ENCODE measurements at places on chromosomes 3 and 15. TPM values are rescaled to one million over a fixed set of nuclear protein-coding genes. Genes with fewer than 3 reads are reported as not detected.

- H3K4me3 ChIP-seq: no peak overlapping the region
- no peak for DNase-seq
- no peak overlapping the region for H3K27ac ChIP-seq
- H3K36me3 ChIP-seq: no peaks in the 10 kb centered on the region
- no peaks in the 10 kb centered on the region for H3K4me1 ChIP-seq
Observed at GRCh38 chr3:73115806-73116205, 54.3 kb downstream of the EBLN2 start.

- DNase-seq: no peak
- H3K4me1 ChIP-seq: peaks cover 6% of the 10 kb centered on the region
- H3K4me3 ChIP-seq: no peak overlapping the region
Observed at GRCh38 chr3:72487078-72487765, 361.0 kb downstream of the SHQ1 start.

GRCh38 chr15:55846116-55846707 lies 103.3 kb upstream of the PRTG start:
- no peaks in the 10 kb centered on the region for H3K4me1 ChIP-seq
- H3K27ac ChIP-seq: no peak overlapping the region
- DNase-seq: peak; percentile 25
- no peak overlapping the region for H3K4me3 ChIP-seq

DNA sequence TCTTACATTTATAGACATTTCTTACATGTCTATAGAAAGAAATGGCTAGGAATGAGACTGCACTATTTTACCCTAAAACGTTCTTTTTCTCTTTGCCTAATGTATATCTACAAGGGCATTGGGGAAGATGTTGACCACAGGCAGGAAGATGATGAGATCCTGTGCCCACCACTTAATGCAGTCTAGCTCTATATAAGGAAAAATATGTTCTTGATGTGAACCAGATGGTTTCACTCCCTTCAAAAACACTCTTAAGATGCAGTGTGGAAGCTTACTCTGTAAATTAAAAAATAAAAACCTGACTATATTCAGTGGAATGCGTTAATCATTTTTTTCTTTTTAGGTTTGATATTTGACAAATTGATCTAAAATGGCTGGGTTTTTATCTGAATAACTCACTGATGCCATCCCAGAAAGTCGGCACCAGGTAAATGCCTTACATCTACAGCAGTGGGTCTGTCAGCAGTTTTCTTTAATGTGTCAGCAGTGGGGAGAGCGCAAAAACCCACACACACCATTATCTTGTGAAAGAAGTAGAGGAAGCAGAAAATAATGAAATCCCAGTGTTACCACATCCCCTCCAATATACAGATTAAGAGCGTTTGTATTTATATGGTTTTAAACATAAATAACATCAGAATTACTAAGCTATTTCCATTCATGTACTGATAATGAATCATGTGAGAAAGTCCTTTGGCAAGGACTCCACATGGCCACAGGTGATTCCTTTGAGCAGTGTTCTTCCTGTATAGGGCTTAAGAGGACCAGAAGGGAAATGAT lies 10.1 kb downstream of the AGTR1 start:
- no peaks in the 10 kb centered on the region for H3K36me3 ChIP-seq
- no peak overlapping the region for H3K4me3 ChIP-seq
- H3K27me3 ChIP-seq: no peaks in the 10 kb centered on the region
- no peak overlapping the region for H3K27ac ChIP-seq

DNA sequence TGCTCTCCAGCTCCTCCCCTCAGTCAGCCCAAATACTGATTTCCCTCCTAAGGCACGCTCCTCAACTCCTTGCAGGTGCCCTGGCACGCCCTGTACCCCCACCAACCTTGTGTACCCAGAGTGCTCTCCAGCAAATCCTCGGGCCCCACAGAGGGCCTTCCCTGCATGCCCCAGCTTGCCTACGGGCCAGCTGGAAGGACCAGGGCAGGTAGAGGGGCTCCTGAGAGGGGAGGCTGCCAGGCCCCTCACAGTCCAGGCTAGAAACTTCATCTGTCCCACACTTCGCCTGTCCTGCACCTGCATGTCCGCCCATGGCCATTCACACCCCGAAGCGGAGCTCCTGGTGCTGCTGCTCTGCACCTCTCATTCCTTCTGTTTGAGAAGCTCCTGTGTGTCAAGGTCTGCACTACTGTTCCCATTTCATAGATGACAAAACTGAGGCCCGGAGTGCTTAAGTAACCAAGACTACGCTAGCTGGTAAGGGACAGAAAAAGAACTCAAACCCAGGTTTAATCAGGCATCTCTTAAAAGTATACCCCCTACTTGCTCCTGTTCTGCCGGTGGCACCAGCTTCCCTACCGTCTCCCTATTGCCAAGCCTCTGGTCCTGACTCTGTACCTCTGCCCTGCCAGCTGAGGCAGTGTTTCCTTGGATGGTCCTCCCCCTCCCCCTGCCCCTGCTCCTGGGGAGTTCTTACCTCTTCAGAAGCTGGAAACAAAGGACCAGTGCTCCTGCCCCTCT lies 35.6 kb downstream of the ZXDC start:
- H3K27me3 ChIP-seq: no peaks in the 10 kb centered on the region
- H3K4me1 ChIP-seq: no peaks in the 10 kb centered on the region
- H3K27ac ChIP-seq: no peak overlapping the region
- DNase-seq: no peak
- peaks cover 12% of the 10 kb centered on the region for H3K36me3 ChIP-seq
- no peak overlapping the region for H3K4me3 ChIP-seq

- H3K4me1 ChIP-seq: no peaks in the 10 kb centered on the region
- no peaks in the 10 kb centered on the region for H3K27me3 ChIP-seq
- H3K4me3 ChIP-seq: no peak overlapping the region
- DNase-seq: no peak
- H3K27ac ChIP-seq: no peak overlapping the region
- H3K36me3 ChIP-seq: no peaks in the 10 kb centered on the region
Observed at GRCh38 chr3:59558906-59559720, 509.3 kb upstream of the CFAP20DC start.

DNA sequence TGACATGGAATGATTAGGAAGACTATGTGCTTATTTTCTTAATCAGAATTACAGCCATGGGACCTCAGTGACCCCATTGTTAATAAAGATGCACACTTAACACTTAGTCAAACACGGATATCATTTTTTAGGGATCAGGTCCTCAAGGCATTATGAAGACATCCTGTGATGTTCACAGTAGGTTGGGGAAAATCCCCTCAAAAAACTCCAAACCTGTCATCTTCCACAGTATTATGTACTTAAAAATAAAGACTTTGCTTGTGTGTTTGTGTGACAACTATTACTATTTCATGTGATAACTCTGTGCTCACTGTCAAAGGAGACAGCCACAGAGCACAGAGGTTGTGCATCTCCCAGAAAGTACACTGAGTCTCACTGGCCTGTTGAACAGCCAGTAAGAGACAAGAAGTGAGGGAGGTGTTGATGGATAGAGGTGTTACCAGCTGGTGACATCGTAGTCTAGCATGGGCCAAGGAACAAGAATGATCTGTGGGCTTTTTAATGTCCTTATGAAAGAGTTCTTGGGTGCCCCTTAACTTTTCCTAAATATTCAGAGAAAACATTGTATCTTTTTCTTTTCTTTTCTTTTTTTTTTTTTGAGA lies 18.0 kb downstream of the CHST2 start:
- H3K36me3 ChIP-seq: no peaks in the 10 kb centered on the region
- H3K27me3 ChIP-seq: no peaks in the 10 kb centered on the region
- DNase-seq: no peak
- H3K4me3 ChIP-seq: no peak overlapping the region
- no peak overlapping the region for H3K27ac ChIP-seq
- peaks cover 5% of the 10 kb centered on the region for H3K4me1 ChIP-seq

GRCh38 chr3:127802606-127803005 lies 19.7 kb downstream of the MGLL start:
- no peak for DNase-seq
- peaks cover 13% of the 10 kb centered on the region for H3K4me1 ChIP-seq
- H3K27ac ChIP-seq: no peak overlapping the region
- H3K27me3 ChIP-seq: no peaks in the 10 kb centered on the region
- no peaks in the 10 kb centered on the region for H3K36me3 ChIP-seq

- H3K27ac ChIP-seq: no peak overlapping the region
- H3K36me3 ChIP-seq: no peaks in the 10 kb centered on the region
- H3K4me3 ChIP-seq: no peak overlapping the region
- no peak for DNase-seq
- H3K27me3 ChIP-seq: no peaks in the 10 kb centered on the region
- no peaks in the 10 kb centered on the region for H3K4me1 ChIP-seq
Observed at GRCh38 chr3:74282202-74282601, 332.3 kb downstream of the CNTN3 start.

GRCh38 chr15:84922530-84922929 lies 38.1 kb downstream of the SLC28A1 start:
- no peak for DNase-seq
- no peak overlapping the region for H3K27ac ChIP-seq

- no peaks in the 10 kb centered on the region for H3K4me1 ChIP-seq
- no peak overlapping the region for H3K27ac ChIP-seq
- no peak overlapping the region for H3K4me3 ChIP-seq
- peaks cover 4% of the 10 kb centered on the region for H3K27me3 ChIP-seq
Observed at GRCh38 chr15:60935130-60935529, 294.0 kb downstream of the RORA start.

- H3K27me3 ChIP-seq: no peaks in the 10 kb centered on the region
- H3K4me3 ChIP-seq: peak overlapping the region; percentile 93
- H3K4me1 ChIP-seq: peaks cover 22% of the 10 kb centered on the region
Observed at GRCh38 chr3:196642434-196642833, 2.9 kb downstream of the NRROS start.

DNA sequence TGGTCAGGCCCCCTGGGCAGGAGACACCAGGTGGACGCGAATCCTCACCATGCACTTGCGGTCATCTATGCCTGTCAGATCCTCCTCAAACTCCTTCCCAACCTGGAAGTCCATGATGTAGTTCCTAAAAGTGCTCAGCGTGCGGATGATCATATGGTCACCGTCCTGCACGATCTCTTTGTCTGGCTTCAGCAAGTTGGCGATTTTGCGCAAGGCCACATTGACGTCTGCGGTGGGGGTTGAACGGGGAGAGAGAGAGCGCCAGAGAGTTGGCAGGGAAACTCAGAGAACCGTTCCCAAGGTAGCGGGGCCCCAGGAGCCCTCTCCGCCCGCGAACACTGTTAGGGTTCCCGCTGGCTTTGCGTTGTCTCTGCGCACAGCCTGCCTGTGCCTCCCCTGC lies 809 bp downstream of the RBP1 start:
- H3K4me1 ChIP-seq: no peaks in the 10 kb centered on the region
- peaks cover 7% of the 10 kb centered on the region for H3K27me3 ChIP-seq
- H3K36me3 ChIP-seq: no peaks in the 10 kb centered on the region
- DNase-seq: no peak

GRCh38 chr3:52073490-52073889 lies 17.1 kb upstream of the DUSP7 start:
- H3K27me3 ChIP-seq: peaks cover 3% of the 10 kb centered on the region
- no peak for DNase-seq

DNA sequence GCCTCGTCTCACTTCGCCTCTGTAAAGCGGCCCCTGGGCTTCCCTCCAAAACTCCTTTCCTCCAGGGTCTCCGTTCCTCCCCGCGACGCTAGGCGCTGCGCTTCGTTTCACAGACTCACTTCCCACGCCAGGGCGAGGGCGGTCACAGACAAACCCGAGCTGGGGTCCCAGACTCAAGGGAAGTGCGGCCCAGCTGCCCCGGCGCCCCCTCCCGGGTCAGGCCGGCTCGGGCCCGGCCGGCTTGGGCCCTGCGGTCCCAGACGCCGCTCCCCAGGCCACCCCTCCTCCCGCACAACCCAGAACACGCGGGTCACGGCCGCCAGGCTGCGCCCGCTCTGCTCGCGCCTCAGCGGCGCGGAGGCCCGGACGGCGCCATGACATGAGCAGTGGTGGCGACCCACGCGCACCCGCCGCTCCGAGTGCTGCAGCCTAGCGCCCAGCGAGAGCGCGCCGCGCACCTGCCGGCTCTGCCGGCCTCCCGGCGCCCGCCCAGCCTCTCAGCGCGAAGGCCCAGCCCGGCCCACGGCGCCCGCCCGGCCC lies 547 bp downstream of the NUP210 start:
- peak overlapping the region; percentile 67 for H3K4me3 ChIP-seq
- H3K27ac ChIP-seq: peak overlapping the region; percentile 85
- H3K27me3 ChIP-seq: no peaks in the 10 kb centered on the region
- H3K4me1 ChIP-seq: peaks cover 47% of the 10 kb centered on the region
- peak; percentile 54 for DNase-seq

ACTRT3 gene
- 0.28 TPM for total RNA-seq

AGTR1 gene
- not detected for total RNA-seq

B3GALNT1 gene
- 0.99 TPM for total RNA-seq

LSAMP gene
- 0.06 TPM for total RNA-seq
